ENCODE measurements at places on chromosomes 16 and 17.

GRCh38 chr16:51072591-51072990 is 78.5 kb downstream of the SALL1 start:
- DNase-seq: no peak

DNA sequence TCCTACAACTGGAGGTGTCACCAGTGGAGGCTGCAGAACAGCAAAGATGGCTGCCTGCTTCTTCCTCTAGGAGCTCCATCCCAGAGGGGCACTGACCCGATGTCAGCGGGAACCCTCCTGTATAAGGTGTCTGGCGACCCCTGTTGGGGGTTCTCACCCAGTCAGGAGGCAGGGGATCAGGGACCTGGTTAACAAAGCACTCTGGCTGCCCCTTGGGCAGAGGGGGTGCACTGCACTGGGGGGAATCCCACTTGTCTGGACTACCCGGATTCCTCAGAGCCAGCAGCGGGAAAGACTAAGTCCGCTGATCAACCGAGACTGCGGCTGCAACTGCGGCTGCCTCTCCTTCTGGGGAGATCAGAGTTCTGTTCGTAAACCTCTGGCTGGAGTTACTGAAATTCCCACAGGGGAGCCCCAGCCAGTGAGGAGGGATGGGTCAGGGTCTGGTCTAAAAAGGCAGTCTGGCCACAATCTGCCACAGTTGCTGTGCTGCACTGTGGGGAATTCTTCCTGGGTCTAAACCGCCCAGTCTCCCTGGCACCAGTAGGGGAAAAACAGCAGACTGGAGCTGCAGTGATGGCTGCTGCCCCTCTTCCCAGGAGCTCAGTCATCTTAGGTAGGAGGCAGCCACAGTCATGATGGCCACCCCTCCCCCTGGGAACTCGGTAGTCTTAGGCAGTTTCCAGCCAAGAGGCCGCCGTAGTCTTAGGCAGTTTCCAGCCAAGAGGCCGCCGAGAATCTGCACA is 213.4 kb downstream of the CYB561 start:
- DNase-seq: no peak

- no peak for DNase-seq
These were observed 61.3 kb downstream of the PRKCB start for GRCh38 chr16:23896832-23897821.

- DNase-seq: no peak
These were observed 41.0 kb downstream of the TUBD1 start for GRCh38 chr17:59851439-59852375.

- no peak for DNase-seq
These were observed 118.4 kb downstream of the VPS53 start for GRCh38 chr17:596287-596686.

- DNase-seq: no peak
These were observed 69.9 kb downstream of the IRX5 start for GRCh38 chr16:55000595-55000994.

All from activated CD8-positive, alpha-beta memory T cell treated with anti-CD3 and anti-CD28 coated beads for 1 hour (primary cell).